Kidney capillary endothelial cell (primary cell): ENCODE measurements at places on chromosomes 13 and 19.

- no peak for DNase-seq
These were observed 2.0 kb downstream of the DNAJC3 start for GRCh38 chr13:95678967-95679366.

- DNase-seq = no peak
These were observed 13.6 kb upstream of the IFT88 start for GRCh38 chr13:20553311-20553710.

DNA sequence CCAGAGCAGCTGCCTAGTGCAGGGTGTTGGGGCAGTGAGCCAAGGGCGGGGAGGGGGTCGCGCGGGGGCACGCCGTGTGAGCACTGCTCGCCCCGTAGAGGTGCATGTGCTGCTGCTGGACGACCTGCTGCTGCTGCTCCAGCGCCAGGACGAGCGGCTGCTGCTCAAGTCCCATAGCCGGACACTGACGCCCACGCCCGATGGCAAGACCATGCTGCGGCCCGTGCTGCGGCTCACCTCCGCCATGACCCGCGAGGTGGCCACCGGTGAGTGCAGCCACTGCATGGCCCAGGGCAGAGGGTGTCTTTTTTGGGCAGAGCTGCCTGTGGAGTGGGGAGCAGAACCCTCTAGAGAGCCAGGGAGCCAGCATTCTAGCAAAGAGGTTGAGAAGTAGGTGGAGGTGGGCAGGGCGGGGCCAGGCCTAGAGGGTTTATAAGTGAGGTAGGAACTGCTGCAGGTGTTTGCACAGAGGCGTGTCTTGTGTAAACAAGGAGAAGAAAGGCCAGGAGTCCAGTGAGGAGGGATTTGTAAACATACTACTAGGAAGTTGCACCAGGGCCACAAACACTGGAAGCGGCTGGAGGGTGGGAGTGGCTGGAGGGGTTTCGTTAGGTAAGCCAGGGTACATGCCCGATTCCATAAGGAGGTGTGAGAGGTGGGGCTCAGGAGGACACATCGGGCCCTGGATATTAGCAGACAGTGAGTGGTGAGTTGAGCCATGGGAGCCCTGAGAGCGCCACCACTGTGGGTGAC lies 21.3 kb downstream of the ARHGEF1 start:
- DNase-seq = no peak

- no peak for DNase-seq
These were observed 75.4 kb downstream of the PDS5B start for GRCh38 chr13:32661685-32662084.

GRCh38 chr19:55809381-55810058 lies 22.3 kb downstream of the NLRP11 start:
- peak; percentile 37 for DNase-seq

GRCh38 chr19:12278713-12279112 lies 16.0 kb downstream of the ZNF44 start:
- no peak for DNase-seq

- no peak for DNase-seq
These were observed 86.1 kb downstream of the FRY start for GRCh38 chr13:32117701-32118100.

- no peak for DNase-seq
These were observed at the start of gene LACC1 for GRCh38 chr13:43879755-43880181. Gene LACC1, plus strand, starts transcription at chr13:43879904. Its CDS starts 1,082 bp downstream, at chr13:43880986.

DNA sequence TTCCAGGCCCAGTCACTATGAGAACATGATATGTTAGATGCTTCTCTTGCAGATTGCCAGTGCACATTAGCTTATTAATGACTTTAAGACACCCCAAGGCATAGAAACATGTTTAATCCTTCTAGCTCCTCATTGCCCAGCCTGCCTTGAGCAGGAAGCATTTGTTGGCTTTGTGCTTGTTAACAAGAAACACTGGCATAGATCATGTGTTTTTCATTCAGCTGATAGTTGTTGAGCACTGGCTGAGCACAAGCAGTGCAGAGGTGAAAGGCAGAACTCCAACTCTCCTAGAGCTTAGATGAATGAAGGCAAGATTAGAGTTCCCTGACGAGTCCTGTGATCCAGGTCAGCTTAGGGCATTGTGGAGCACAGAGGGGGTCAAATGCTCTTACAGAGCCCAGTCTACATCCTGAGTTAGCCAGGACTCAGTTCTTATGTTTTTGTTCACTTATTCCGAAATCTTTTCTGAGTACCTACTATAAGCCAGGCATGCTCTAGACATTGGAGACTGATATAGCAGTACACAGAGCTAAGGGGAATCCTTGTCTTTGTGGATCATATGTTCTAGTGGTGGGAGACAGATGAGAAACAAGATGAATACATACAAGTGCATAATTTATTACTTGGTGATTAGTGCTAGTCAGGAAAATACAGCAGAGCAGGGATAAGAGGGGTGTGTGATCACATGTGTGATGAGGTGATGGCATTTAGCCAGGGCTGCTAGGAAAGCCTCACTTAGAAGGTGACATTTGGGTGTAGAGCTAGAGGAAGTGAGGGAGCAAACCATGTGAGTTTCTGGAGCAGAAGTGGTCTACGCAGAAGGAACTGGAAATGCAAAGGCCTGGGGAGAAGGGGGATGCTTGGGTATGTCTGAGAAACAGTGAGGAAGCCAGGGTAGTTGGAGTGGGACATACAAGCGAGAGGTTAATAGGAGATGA lies 101.2 kb downstream of the WASF3 start:
- no peak for DNase-seq

DNA sequence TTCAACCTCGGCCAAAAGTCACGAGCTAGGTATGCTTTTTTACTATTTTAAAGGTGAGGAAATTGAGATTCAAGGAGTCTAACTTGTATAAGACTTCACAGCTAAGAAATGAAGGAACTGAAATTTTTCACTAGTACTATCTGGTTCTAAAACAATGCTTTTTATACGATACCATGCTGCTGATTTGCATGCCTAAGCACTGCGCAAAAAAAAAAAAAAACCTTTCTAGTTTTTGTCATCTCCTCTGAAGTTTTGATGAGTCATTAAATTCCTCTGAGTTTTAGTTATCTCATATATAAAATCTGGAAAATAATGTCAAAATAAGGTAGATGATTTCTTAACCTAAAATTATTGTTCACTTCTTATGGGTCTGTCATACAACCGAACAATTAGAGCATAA lies 28.0 kb upstream of the UFM1 start:
- no peak for DNase-seq

DNA sequence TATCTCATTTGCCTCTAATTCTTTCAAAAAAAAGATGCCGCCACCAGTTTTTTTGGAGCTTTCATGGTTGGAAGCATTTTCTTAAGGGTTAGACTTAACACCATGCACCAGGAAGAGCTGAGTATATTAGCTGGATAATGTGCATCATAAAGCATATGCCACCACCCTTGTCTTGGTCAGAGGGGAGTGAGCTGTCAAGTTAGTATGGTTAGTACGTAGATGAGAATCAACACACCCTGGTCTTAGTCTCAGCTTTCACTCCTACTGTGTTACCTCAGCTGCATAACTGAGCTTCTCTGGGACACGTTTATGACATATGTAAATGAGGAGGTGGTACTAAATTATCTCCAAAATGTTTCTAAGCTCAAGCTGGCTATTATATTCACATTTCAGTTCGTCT lies 415.6 kb downstream of the DCT start:
- no peak for DNase-seq

GRCh38 chr19:40594657-40595091 lies 6.5 kb upstream of the LTBP4 start:
- no peak for DNase-seq

- no peak for DNase-seq
These were observed 42.2 kb downstream of the SERP2 start for GRCh38 chr13:44415815-44416214.

DNA sequence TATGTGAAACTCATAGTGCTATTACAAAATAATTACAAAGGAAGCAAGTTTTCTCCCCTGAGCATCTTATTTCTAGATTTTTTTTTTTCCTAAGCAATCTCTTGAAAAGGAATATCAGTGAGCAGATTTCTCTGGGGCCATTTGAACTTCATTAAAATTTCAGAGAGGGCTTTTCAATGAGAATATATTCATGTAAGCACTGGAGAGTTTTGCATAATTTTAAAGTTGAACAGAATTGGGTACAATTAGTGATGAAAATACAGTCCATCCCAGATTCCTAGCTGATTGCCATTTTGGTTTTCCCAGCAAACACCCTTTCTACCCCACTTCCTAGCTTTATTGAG lies 66.8 kb upstream of the RNF113B start:
- no peak for DNase-seq

GRCh38 chr19:48403606-48404005 lies 10.1 kb downstream of the GRIN2D start:
- DNase-seq = peak; percentile 50

GRCh38 chr19:49549045-49549444 lies 21.2 kb downstream of the RCN3 start:
- no peak for DNase-seq

- DNase-seq = no peak
These were observed 14.4 kb upstream of the CEBPA start for GRCh38 chr19:33316541-33317264.

GRCh38 chr19:31272583-31273106 lies 76.6 kb downstream of the TSHZ3 start:
- DNase-seq = no peak

- no peak for DNase-seq
These were observed 9.1 kb downstream of the ZMYM2 start for GRCh38 chr13:19967621-19968020.

DNA sequence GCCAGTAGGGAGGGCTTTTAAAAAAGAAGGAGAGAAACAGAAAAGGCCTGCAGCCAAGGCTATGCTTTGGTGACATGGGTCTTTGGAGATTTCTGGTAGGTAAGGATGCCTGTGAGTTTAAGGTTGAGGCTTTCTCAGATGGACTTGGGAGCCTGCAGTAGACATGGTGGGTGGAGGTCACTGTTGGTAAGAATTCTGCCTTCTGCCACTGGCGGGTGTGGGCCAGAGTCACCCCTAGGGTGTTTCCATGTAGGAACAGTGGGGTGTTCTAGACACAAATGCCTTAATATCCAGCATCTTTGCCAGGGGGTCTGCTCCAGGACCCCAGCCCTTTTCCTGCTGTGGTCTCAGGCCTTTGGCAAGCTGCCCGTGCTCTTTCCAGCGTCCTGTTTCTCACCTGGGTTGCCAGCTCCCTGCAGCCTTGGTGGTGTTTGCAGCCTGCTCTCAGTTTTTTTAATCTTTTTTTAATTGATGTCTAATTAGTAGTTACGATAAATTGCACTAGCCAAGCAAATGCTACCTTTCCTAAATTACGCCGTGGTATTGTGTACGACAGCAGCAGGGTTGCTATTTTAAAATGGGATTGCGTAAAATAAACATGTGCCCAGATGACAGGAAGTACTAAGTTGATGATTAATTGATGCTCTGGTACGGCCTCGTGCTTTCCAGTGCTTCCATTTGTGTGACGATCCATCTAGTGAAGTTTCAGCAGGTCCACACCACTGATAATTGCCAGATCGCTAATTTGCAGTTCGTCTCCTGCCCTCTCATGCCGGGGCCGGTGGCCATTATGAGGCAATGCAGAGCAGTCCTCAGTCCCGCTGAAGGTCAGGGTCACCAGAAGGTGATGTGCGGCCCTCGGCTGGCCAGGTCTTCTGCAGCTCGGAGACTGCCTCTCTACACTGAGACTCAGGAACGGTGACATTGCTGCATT lies 35.3 kb upstream of the NPAS1 start:
- no peak for DNase-seq

- no peak for DNase-seq
These were observed 1016.2 kb upstream of the PCDH20 start for GRCh38 chr13:62431852-62432251.

DNA sequence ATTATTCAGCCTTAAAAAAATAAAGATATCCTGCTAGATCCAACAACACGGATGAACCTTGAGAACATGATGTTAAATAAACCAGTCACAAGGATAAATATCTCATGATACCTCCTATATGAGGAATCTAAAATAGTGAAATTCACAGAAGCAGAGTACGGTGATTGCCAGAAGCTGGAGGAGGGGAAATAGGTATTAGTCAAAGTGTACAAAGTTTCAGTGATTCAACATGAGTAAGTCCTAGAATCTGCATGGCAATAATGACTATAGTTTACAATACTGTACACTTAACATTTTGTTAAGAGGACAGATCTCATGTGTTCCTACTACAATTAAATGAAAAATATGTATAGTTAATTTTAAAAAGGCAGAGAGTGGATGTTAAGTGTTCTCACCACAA lies 206.6 kb upstream of the SLC10A2 start:
- DNase-seq = no peak

DNA sequence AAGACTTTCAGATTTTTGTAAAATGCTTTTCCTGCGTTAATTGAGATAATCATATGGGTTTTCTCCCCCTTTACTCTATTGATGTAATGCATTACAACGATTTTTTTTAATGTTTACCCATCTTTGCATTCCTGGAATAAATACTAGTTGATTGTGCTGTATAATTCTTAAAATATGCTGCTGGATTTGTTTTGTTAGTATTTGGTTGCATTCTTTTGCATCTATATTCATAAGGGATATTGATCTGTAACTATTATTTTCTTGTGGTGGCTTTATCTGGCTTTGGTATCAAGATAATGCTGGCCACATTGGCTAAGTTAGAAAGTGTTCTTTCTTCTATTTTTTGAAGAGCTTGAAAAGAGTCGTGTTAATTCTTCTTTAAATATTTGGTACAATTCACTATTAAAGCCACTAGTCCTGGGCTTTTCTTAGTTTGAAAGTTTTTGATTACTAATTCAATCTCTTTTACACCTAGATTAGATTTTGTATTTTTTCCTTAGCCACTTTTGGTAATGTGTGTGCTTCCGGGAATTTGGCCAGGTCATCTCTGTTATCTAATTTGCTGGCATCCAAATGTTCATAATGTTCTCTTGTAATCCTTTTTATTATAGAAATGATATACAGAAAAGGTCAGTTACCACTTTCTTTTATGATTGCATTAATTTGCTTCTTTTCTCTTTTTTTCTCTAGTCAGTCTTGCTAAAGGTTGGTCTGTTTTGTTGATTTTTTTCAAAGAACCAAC lies 29.8 kb downstream of the KL start:
- DNase-seq = no peak

- no peak for DNase-seq
These were observed 58.0 kb downstream of the ERCC5 start for GRCh38 chr13:102903659-102904407.

DNA sequence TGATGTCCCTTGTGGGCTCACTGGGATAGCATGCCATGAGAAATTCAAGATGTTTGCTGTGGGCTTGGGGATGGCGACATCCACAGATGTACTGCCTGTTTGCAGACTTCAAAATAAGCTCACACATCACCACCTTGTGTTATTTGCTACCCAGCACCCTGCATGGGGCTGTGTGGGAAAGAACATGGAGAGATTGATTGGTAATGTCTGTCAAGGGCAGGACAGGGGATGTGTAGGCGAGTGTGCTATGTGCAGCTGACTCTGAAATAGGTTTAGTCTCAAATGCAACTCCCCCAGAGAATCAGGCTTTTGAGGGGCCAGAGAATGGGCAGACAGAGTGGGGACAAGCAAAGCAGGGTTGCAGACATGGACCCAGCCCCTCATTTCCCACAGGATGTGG lies 24.7 kb downstream of the PNPLA6 start:
- no peak for DNase-seq
